Fibroblast of mammary gland (primary cell): ENCODE measurements at places on chromosomes 12 and 14.

GRCh38 chr12:123807670-123808069, 45.6 kb downstream of the DNAH10 start:
- DNase-seq: no peak

- no peak for DNase-seq
Observed at GRCh38 chr12:27221625-27222387, 22.3 kb upstream of the STK38L start.

DNA sequence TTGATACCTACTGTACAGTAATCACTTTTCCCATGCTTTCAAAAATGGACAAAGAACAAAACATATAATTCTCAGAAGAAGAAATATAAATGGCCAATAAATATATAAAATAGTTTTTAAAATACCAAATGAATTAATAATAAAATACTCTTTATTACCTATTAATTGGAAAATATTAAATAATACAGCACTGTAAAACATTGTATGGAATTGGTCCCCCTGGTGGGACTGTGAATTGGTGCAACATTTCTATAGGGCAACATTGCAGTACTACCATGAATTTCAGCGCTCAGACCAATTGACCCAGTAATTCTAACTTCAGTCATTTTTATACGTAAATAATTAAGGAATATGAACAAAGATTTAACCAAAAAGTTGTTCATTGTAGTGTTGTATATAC, 162.6 kb downstream of the PELI2 start:
- DNase-seq: no peak

GRCh38 chr12:49825971-49826421, 2.2 kb downstream of the NCKAP5L start:
- DNase-seq: peak; percentile 85

- DNase-seq: peak; percentile 63
Observed at GRCh38 chr14:57486767-57487379, 6.8 kb downstream of the CCDC198 start.

DNA sequence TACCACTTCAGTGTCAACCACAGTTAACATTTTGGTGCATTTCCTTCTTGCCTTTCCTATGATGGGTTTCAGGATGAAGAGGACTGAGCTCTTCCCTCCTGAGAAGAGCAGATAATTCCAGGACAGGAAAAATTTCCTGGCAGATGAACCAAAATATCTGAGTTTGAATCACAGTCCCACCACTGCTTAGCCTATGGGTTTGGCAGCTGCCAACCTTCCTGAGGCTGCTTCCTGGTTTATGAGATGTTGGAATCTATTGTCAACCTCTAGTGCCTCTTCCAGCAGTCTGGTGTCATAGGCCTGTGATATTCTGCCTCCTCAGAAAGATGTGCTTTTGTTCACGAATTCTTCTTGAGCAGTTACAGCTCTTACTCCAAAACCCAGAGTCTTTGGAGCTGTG, 197.4 kb upstream of the FRMD6 start:
- no peak for DNase-seq

DNA sequence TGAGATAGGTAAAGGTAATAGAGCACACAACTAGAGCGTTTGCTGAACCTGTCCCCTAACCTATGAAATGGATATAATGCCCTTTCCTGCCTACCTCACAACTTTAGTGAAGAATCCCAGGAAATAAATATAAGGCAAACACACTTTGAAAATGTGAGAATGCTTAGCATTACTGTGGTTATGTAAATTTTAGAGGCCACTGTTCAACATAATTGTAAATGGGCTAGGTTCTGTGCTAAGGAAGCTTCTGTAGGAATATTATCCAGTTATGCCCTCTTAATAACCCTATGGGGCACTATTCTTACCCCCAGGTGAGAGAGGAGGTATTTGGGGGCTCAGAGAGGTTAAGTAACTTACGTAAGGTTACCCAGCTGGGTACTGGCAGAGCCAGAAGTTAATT, 92.5 kb upstream of the TMEM233 start:
- no peak for DNase-seq

DNA sequence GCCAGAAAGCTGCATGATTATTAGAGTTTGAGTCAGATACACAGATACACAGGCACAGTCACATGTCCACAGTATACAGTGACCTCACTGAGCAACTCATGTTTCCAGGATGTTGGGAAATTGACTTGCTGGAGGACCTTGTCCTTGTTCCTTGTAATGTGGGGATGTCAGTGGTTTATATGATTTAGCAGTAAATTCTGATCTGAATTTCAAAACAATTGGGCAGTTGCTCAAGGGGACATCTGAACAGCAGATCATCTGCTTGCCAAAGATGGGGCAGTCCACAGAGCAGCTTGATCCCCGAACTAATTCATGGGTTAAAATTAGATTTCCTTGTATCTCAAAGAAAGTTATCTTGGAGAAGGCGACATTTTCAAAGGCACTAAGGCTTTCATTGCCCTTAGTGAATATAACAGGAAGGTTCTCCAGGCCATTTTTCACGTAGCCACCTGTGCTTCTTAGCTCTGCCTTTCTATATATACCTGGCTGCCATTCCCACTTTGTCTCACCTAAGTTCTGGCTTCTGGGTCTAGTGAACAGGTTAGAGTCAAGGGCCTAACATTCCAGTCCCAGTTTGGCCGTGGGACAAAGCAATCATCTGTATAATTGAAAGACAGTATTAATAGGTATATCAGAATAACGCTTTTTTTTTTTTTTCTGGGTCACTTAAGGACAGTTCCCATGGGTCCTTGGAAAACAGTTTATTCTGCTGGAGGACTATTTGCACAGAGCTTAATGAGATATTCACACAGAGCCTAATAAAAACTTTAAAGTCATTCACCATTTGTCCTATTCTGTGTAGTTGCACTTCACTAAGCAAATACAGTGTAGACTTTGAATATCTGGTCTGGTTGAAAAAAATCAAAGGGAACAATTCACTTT, 64.9 kb upstream of the STRN3 start:
- peak; percentile 97 for DNase-seq

DNA sequence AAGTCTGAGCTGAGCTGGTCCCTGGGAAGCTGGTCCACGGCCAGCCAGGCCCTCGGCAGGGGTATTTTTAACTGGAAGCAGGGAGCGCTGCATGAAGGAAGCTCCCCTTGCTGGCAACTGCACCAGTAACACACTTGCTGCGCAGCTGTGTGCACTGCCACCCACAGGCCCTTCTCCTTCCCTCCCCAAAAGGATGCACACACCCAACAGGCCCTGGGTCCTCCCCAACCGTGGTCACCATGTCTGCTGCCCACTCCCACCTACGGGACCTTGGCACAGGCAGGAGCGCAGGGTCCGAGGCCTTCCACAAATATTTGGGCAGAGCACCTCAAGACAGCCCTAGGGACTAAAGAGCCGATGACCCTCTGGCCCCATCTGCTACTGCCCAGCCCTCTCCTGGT, 157.0 kb upstream of the PRMT8 start:
- no peak for DNase-seq

GRCh38 chr12:104906695-104907094, 51.4 kb downstream of the SLC41A2 start:
- no peak for DNase-seq

- peak; percentile 17 for DNase-seq
Observed at GRCh38 chr14:33475623-33476022, 475.3 kb downstream of the EGLN3 start.

DNA sequence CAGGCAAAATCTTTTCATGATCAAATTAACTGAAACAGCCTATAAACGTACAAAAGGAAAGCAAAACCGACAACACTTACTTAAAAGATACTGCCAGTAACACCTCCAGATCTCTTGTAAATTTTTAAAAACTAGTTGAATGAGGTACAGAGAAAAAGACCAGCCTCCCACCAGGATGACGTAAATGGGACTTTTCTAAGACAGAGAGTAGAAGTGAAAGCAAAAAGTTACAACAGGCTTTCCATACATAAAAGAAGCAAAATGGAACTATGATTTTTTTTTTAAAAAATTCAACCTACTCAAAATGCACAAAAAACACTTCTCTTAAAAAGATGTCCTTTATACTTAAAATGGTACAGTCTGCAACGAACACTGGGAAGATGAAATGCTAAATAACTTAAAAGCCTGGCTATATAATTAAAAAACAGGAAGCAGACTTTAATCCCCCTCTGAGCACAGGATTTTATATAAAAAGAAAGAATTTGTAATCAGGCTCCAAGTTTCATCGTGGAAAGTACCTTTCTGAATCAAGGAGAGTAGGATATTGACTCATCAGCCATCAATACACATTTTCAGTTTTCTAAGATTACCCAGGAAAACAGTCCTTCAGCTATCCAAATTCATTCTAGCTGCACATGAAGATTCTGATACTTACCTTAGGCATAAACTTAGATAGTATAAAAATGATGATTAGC, 14.2 kb upstream of the MYO1A start:
- DNase-seq: no peak

DNA sequence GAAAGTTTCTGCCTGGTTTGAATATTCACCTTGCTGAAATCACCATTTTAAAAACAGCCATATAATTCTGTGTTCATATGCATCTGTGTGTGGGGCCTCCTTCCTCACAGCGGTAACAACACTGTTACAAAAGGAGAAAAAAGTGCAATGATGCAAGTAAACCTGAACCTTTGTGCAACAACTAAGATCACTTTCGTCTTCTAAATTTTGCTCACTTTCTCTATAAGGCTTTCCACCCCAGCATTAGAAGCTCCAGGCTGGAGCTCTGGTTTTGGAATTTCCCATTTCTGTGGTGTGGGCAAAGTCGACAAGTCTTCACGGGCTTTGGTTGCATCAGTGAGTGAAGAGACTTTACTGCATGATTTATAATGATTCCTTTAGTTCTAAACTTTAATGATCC, 18.4 kb downstream of the FGD6 start:
- DNase-seq: no peak

DNA sequence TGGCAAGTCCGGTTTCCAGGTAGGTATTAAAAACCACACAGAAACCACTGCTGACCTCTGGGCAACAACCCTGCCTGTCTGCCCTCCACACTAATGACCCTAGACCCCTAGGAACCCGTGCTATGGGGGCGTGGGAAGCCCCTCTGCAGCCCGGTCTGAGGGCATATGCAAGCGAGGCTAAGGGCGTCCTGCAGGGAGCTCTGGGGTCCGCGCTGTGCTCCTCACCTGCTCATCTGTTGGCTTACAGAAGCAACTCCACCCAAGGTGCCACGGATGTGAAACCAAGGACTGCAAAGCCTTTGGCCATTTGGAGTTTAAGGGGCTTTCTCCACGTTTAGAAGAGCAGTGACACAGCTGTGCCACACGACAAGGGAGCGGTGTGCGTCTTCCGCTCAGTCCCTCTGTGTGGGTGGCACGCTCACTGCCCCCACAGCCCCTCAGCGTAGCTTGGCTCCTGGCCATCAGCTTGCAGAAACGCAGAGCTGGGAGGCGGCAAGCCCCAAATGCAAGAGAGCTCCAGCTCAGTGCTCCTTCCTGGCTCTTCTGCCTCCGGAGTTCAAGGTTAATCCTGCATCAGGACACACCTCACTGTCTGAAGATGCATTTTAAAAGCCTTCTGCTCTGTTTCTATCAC, 18.4 kb downstream of the AMN start:
- DNase-seq: no peak

DNA sequence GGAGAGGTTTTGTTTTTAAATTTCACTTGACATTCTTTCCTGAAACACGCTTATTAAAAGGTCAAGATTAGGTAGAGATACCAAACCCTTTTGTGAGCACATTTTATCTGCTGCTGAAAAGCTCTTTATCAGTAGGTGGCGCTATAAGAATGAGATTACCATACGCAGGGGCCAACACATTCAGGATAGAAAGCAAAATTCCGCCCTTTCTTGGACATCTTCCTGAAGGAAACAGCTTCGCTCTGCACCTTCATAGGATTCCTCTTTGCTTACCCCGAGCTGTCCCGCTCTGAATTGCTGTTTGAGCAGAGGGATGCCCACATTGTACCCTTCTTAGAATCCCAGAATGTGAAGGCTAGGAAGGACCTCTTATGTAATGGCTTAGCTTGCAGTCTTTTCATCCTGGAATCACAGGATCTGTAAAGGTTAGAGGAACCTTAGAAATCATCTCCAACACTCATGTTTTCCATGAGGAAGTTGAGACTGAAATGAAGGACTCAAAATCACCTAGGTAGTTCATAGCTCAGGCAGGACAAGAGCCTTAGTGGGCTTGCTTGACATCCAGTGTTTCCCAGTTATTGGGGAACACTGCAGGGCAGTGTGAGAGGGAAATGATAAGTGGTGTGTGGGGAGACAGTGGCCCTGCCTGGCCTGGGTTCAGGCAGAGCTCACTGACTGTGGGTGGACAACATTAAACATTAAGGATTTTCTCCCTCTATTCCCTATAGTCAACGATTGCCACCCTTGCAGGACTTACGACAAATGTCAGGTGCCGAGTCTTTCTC, 38.7 kb upstream of the CRY1 start:
- peak; percentile 64 for DNase-seq

DNA sequence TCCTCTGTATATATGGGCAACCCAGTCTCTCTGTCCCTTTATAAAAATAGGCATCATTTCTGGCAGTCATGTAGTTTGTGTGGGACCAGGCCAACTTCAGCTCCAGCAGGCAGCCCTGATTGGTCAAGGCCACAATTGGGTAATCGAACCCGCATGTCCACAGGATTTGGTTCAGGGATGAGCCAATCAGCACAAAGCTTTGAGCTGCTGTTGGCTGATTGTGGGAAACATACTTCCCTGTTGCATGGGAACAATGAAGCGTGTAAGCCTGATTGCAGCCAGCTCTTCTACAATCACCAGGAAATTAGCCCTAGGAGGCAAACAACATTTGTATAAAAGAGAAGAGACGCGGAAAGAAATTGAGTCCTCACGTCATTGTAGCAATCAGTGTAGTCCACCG, 328.6 kb downstream of the PCNX1 start:
- DNase-seq: peak; percentile 65

- DNase-seq: no peak
Observed at GRCh38 chr12:43968736-43969135, 132.9 kb downstream of the TMEM117 start.

DNA sequence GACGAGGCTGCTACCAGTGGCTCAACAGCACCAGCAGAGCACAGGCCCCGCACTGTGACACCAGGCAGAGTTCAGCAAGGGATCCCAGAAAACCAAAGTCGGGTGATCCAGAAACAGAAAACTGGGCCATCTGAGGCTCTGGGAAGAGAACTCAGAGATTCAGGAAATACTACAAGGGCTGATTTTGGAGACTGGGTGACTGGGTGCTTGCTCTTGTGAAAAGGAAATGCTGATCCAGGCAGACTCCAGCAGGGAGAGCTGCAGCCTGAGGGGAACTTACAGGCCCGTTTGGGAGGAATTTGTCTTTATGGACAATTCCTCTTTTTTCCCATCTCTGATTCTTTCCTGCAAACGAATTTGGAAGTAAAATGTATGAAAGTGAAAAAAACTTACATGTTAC, 28.2 kb downstream of the FOXN3 start:
- no peak for DNase-seq

GRCh38 chr12:24226745-24227350, 277.4 kb upstream of the SOX5 start:
- peak; percentile 95 for DNase-seq

DNA sequence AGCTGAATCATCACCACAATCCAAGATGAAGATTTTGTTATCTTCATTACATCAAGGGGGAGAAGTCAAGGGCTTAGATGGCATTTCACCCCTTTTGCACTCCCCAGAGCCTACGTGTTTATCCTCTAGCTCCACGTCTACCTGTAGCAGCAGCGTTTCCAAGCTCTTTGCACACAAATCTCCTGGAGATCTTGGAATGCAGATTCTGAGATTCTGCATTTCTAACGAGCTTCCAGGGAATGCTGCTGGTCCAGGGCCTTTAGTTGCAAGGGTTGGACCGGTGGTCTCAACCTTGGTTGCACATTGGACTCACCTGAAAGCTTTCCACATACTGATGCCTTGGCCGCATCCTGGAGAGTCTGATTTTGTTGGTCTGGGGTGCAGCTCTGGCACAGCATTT, 49.5 kb upstream of the STON2 start:
- DNase-seq: no peak

GRCh38 chr12:110717037-110717436, 25.7 kb downstream of the PPP1CC start:
- DNase-seq: no peak
